ENCODE measurements at places on chromosomes 2 and 18. TPM values are rescaled to one million over a fixed set of nuclear protein-coding genes. Genes with fewer than 3 reads are reported as not detected.
A peak's percentile ranks its signal among the peaks of the same experiment; 100 is the strongest.

Gene CENPA
- not detected for total RNA-seq

Gene OBSL1
- 1.1 TPM for total RNA-seq

Gene ABCG8
- total RNA-seq: not detected

Gene EPB41L5
- total RNA-seq: 12.3 TPM

GRCh38 chr18:46053368-46054095, 18.5 kb downstream of the PSTPIP2 start:
- no peaks in the 10 kb centered on the region for H3K27me3 ChIP-seq
- no peaks in the 10 kb centered on the region for H3K36me3 ChIP-seq
- peaks cover 29% of the 10 kb centered on the region for H3K4me1 ChIP-seq
- no peak for DNase-seq
- no peak overlapping the region for H3K27ac ChIP-seq

GRCh38 chr18:33578518-33579348, 714 bp downstream of the ASXL3 start:
- H3K4me3 ChIP-seq: no peak overlapping the region
- peaks cover 2% of the 10 kb centered on the region for H3K36me3 ChIP-seq
- H3K4me1 ChIP-seq: peaks cover 2% of the 10 kb centered on the region
- no peak for DNase-seq

DNA sequence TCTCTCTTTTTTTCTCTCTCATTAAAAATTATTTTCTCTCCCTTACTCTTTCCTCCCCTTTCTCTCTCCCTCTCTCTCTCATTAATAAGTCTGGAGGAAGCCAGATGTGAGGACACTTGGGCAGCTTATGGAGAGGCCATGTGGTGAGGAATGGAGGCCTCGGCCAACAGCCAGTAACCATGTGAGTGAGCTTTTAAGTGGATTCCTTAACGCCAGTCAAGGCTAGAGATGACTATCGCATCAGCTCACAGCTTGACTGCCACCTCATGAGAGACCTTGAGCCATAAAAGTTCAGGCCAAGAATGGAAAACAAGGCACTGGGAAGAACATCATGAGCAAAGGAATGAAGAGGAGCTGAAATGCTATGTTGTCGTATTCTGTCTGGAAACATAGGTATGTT, 39.1 kb downstream of the ETAA1 start:
- H3K27me3 ChIP-seq: peaks cover 10% of the 10 kb centered on the region
- no peaks in the 10 kb centered on the region for H3K4me1 ChIP-seq
- no peak overlapping the region for H3K27ac ChIP-seq
- no peaks in the 10 kb centered on the region for H3K36me3 ChIP-seq
- no peak for DNase-seq

GRCh38 chr2:60317844-60318243, 235.6 kb downstream of the BCL11A start:
- H3K36me3 ChIP-seq: no peaks in the 10 kb centered on the region
- DNase-seq: no peak
- no peak overlapping the region for H3K4me3 ChIP-seq
- H3K27me3 ChIP-seq: peaks cover 3% of the 10 kb centered on the region

DNA sequence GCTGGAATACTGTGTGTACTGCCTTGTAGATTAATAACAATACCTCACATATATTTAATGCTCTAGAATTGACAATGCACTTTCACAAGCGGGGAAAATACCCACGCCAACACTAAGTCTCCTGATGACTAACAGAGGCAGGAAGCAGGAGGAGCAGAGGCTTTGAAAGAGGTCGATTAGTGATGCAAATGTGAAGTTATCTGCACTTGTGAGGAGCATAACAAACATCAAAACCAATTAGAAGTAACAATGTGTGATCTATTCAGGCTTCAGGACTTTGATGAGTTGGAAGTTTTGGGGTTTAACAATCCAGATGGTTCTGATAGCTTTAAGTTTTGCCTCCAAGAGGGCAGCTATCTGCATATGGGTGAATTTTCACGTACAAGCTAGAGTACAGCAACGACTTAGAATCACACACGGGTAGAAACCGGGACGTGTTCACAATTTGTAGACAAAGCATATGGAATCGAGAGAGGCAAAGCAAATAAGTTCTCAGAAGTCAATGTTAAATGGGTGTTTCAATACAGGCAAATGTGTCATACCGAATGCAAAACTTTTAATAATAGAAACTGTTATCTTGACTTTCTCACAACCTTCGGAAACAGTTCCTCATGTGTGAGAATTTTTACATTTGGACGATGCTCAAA, 114.5 kb downstream of the METTL8 start:
- no peak overlapping the region for H3K27ac ChIP-seq
- H3K36me3 ChIP-seq: peaks cover 19% of the 10 kb centered on the region
- DNase-seq: no peak
- peak overlapping the region; percentile 25 for H3K4me3 ChIP-seq
- H3K27me3 ChIP-seq: no peaks in the 10 kb centered on the region

GRCh38 chr2:46010223-46010924, 286.8 kb upstream of the EPAS1 start:
- no peak overlapping the region for H3K4me3 ChIP-seq
- H3K4me1 ChIP-seq: no peaks in the 10 kb centered on the region
- no peaks in the 10 kb centered on the region for H3K36me3 ChIP-seq
- no peaks in the 10 kb centered on the region for H3K27me3 ChIP-seq

GRCh38 chr2:68465081-68465916, 1.8 kb downstream of the FBXO48 start:
- no peak for DNase-seq
- no peaks in the 10 kb centered on the region for H3K27me3 ChIP-seq
- peaks cover 15% of the 10 kb centered on the region for H3K4me1 ChIP-seq
- no peak overlapping the region for H3K4me3 ChIP-seq
- H3K27ac ChIP-seq: peak overlapping the region; percentile 69

DNA sequence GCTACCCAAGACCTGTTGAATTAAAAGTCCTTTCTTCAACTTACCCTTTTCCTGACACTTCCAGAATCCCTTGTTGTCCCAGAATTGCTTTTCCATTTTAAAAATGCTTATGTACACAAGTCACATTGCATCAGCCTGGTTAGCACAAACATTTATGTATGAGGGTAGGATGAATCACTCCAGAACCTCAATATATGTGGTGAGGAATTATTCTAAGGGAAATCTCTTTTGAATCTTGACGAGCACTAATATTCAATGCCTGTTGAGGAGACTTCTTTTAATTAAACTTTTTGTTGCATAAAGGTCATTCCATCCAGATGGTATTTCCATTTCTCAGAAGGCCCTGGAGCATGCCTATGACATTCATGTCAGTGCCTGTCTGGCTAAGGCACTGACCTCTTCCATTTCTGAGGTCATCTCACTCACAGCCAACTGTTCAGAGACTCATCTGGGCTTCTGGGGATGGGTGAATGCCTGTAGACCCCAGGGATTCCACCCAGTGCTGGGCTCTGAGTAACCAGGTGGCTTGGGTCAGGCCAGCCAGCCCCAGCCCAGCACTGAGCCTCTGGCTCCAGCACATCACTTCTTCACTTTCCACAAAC, 28.2 kb downstream of the ACMSD start:
- H3K4me3 ChIP-seq: no peak overlapping the region
- H3K27ac ChIP-seq: no peak overlapping the region
- no peak for DNase-seq
- H3K4me1 ChIP-seq: peaks cover 1% of the 10 kb centered on the region

- peaks cover 14% of the 10 kb centered on the region for H3K4me1 ChIP-seq
- no peak overlapping the region for H3K27ac ChIP-seq
- no peaks in the 10 kb centered on the region for H3K27me3 ChIP-seq
- no peak overlapping the region for H3K4me3 ChIP-seq
- peaks cover 38% of the 10 kb centered on the region for H3K36me3 ChIP-seq
These were observed 4.3 kb downstream of the DBI start for GRCh38 chr2:119371111-119371510.

DNA sequence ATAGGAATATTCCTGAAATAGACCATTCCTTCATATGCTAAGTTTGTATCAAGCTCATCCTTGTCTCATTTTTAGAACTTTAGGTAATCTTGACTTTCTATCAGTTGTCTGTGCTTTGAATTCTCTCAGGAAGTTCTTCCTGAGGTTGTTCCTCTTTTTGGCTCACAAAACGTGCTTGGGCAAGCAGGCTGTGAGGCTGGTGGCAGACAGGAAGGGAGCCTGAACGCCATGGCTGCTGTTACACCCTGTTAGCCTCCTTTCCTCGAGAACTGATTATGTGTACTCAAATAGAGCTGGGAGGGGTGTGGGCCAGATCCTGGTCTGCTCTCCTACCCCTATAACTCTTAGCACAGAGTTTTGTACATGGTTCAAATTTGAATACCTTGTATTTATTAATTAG, 136.4 kb upstream of the CELF4 start:
- no peaks in the 10 kb centered on the region for H3K27me3 ChIP-seq
- no peak overlapping the region for H3K27ac ChIP-seq
- no peak for DNase-seq
- no peaks in the 10 kb centered on the region for H3K4me1 ChIP-seq
- no peaks in the 10 kb centered on the region for H3K36me3 ChIP-seq

DNA sequence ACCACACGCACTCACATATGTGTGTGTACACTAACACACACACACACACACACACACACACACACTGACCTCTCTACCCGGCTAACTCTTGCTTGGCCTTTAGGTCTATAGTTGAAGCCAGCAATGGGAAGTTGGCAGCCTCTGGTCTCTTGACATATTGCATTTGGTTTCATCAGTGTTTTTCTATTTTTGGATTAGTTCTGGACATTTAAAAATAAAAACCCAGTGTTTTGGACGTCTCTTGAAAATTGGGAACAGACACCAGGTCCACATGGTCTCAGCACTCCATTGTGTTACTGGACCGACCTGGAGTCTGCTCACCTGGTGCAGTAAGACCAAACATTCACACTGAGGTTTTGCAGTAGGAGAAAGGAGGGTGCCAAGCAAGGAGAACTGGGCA, 50.4 kb upstream of the AFF3 start:
- no peaks in the 10 kb centered on the region for H3K27me3 ChIP-seq
- H3K27ac ChIP-seq: no peak overlapping the region
- H3K4me1 ChIP-seq: peaks cover 7% of the 10 kb centered on the region
- DNase-seq: no peak
- H3K36me3 ChIP-seq: no peaks in the 10 kb centered on the region

GRCh38 chr2:66362701-66363100, 72.2 kb upstream of the MEIS1 start:
- H3K36me3 ChIP-seq: no peaks in the 10 kb centered on the region
- H3K27me3 ChIP-seq: no peaks in the 10 kb centered on the region
- DNase-seq: no peak
- no peak overlapping the region for H3K27ac ChIP-seq

DNA sequence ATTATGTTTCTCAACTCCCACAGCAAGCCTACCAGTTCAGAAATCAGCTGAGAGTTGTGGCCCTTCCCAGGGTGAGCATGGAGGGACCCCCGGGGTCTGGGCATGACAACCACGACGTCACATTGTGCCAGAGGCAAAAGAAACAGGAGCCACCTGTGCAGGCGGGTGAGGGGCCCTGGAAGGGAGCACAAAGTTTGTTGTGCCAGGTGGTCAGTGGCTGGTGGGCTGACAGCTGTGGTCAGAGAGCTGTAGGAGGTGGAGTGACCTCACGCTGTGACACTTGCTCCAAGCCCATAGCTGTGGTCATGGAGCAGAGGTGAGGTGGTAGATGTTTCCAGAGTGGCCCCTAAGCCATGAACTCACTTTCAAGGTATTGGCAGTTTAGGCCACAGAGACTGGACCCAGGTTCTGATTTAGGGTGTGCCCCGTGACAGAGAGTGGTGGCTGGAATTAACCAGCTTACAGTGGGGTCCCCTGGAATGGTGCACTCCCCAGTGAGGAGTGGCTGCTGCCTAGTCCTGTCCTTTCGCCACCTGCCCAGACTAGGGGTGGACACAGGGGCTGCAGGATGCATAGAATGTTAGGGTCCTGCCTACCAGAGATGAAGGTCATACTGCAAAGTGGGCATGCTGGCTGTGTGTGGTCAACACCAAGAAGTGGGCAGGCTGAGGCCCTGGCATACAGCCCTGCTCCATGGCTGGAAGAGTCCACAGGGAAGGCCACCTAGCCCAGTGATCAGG, 136.4 kb downstream of the GLI2 start:
- no peaks in the 10 kb centered on the region for H3K36me3 ChIP-seq
- no peak overlapping the region for H3K27ac ChIP-seq
- no peak overlapping the region for H3K4me3 ChIP-seq

GRCh38 chr2:109059474-109060165, 69.4 kb upstream of the SH3RF3 start:
- H3K4me1 ChIP-seq: peaks cover 53% of the 10 kb centered on the region
- no peaks in the 10 kb centered on the region for H3K36me3 ChIP-seq
- no peak overlapping the region for H3K4me3 ChIP-seq
- H3K27ac ChIP-seq: peak overlapping the region; percentile 79
- no peak for DNase-seq

DNA sequence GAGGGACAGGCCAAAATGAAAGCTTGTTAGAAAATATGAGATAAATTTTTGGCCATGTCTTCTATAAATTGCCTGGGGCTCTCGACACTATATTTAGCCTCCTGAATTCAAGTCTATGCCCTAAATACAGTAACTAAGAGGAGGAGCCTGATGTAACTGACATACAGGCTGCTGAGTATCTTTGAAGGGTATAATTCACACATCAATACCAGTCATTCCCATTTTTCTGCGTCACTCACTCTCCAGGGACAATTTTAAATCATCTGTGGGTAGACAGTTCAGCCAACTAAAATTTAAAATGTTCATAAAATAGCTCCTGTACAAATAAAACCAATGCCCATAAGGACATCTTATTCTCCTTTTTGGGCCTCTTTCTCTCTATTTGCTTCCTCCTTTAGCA, 105.9 kb downstream of the AP1S3 start:
- H3K27ac ChIP-seq: no peak overlapping the region
- H3K4me3 ChIP-seq: no peak overlapping the region
- H3K4me1 ChIP-seq: no peaks in the 10 kb centered on the region
- no peaks in the 10 kb centered on the region for H3K36me3 ChIP-seq

DNA sequence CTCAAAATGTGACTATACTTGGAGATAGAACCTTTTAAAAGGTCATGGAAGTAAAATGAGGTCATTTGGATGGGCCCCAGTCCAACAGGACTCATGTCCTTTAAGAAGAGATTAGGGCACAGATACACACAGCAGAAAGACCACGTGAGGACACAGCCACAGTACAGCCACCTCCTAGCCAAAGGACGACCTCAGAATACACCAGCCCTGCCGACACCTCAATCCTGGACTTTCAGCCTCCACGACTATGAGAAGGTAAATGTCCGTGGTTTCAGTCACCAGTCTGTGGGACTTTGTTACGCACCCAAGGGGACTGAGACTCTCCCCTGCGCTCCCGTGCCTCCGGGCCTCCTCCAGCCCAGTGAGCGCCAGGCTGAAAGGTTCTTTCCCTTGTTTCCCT, 30.2 kb upstream of the HPCAL1 start:
- H3K4me1 ChIP-seq: peaks cover 13% of the 10 kb centered on the region
- H3K4me3 ChIP-seq: no peak overlapping the region
- no peaks in the 10 kb centered on the region for H3K36me3 ChIP-seq

DNA sequence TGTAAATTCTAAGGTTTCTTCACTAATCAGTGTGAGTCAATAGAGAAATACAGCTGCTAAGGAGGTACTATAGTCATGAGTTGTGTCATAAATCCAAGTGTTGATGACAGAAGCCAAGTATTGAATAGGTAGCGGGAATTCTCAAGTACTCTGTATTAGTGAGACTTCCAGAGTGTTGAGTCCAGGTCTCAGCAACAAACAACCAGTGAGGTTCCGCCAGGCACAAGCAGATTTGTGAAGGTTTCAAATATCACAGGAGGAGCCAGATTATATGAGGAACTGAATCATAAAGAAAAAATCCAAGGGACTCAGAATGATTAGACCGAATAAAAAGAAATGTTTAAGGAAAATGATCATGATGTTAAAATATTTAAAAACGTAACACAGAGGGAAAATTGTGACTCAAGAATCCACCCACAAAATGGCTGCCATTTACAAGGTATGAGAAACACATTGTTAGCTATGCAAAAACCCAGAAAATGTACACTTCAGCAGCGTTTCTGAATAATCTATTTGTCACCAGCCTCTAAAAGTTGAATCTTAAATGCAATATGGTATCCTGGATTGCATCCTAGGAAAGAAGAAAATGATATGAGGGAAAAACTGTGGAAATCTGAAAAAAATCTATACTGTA, 27.3 kb upstream of the EVA1A start:
- peaks cover 4% of the 10 kb centered on the region for H3K36me3 ChIP-seq
- H3K27ac ChIP-seq: no peak overlapping the region
- no peaks in the 10 kb centered on the region for H3K4me1 ChIP-seq
- no peak for DNase-seq

All from naive thymus-derived CD8-positive, alpha-beta T cell (primary cell).